ENCODE measurements at places on chromosomes 7 and 10.

DNA sequence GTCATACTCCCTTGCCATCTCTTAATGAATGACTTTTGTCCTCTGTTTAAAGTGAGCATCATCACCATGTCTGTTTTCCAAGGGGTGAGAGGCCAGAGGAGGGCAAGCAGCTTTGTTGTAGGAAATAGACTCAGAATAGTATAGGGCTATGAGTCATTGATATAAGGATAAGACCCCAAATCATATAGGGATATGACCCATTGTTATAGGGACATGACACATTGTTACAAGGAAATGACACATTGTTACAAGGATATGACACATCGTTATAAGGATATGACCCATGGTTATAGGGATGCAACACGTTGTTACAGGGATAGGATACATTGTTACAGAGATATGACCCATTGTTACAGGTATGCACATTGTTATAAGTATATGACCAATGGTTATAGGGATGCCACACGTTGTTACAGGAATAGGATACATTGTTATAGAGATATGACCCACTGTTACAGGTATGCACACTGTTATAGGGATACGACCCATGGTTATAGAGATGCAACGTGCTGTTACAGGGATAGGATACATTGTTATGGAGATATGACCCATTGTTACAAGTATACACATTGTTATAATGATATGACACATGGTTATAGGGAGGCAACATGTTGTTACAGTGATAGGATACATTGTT, 311.1 kb upstream of the ADARB2 start:
- DNase-seq: no peak

DNA sequence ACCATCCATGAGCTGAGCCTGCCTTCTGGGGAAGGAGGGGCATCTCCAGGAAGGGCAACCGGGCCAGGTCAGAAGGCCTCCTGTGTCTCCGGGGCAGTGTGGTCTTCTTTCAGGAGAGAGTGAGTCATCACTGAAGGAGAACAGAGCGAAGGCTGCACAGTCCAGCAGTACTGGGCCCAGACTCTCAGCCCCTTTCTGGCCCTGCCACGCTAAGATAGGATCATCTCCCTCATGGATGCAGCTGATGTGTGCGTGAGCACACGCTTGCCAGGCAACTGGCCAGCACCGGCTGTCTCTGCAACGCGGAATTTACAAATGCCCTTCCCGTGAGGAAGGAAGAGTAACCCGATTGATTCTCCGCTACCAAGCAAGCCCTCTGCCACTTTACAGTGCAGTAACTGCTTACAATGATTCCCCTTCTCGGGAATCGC, 328.2 kb downstream of the TNS3 start:
- DNase-seq: no peak

GRCh38 chr7:152402384-152403250, 33.2 kb downstream of the KMT2C start:
- DNase-seq: no peak

- no peak for DNase-seq
Observed at GRCh38 chr10:98391065-98391464, 23.9 kb downstream of the PYROXD2 start.

DNA sequence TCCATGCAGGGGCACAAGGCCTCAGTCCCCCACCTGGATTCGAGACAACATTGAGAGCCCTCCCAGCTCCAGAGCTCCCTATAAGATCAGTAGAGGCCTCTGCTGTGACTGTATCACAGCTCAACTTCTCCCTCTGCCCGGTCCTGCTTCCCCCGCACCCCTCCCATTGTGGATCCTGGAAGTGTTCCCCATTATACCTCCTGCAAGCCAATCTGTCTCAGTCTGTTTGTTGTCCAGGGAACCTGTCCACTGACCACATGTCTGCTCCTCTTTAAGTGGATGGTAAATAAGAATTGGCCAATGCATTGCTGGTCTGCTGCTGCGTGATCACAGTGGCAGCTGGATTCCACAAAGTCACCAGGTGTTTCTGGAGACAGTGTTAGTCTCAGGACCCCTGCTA, 259.7 kb upstream of the HABP2 start:
- no peak for DNase-seq

- no peak for DNase-seq
Observed at GRCh38 chr10:79380946-79381721, 33.9 kb downstream of the PPIF start.

GRCh38 chr7:91927912-91928311, 12.8 kb upstream of the AKAP9 start:
- no peak for DNase-seq

DNA sequence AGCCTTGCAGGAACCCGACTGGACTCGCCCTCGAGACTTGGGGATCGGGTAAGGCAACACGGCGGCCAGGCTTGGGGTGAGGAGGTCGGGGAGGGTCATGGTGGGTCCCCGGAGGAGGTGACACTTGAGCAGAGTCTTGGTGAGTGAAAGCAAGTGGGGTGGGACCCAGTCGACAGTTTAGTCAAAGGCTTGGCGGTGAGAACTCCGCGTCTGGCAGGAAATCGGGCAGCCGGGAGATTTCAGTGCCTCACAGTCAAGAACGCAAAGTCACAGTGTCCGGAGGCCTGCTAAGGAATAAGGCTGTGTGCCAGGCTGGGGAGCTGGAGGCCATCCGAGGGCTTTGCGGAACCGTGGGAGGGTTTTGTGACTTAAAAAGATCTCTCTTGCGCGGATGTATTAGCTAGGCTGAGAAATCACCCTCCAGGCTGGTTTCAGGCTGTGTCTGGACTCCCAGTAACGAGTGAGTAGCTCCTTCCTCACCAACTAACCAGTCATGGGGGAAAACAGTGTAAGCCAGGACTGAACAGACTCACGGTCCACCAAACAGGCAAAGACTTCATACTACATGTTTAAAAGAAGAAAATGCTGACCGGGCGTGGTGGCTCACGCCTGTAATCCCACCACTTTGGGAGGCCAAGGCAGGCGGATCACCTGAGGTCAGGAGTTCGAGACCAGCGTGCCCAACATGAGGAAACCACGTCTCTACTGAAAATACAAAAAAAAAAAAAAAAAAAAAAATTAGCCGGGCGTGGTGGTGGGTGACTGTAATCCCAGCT, 613 bp downstream of the AP5Z1 start:
- no peak for DNase-seq

DNA sequence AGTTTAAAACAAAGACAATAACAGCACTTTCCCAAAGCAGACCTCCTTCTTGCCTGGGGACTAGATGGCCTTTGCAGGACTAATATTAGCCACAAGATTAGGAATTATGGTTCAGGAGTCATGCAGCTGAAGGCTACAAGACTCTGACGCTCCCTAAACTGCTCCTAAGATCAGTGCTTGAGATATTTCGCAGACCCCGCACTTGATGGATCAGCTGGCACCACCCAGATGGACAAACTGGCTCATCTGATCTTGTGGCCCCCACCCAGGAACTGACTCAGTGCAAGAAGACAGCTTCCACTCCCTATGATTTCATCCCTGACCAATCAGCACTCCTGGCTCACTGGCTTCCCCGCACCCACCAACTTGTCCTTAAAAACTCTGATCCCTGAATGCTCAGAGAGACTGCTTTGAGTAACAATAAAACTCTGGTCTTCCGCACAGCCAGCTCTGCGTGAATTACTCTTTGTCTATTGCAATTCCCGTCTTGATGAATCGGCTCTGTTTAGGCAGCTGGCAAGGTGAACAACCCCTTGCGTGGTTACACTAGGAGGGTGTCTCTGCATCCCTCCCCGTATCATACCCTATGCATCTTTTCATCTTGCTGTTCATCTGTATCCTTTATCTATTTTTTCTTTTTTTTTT, 26.9 kb upstream of the NRBF2 start:
- no peak for DNase-seq

All from SIG-M5 (cell line).